ENCODE measurements at places on chromosomes 16 and 17.
A peak's percentile ranks its signal among the peaks of the same experiment; 100 is the strongest.

- no peak for DNase-seq
Measured at GRCh38 chr17:15493693-15494035, 26.2 kb upstream of the CDRT4 start.

DNA sequence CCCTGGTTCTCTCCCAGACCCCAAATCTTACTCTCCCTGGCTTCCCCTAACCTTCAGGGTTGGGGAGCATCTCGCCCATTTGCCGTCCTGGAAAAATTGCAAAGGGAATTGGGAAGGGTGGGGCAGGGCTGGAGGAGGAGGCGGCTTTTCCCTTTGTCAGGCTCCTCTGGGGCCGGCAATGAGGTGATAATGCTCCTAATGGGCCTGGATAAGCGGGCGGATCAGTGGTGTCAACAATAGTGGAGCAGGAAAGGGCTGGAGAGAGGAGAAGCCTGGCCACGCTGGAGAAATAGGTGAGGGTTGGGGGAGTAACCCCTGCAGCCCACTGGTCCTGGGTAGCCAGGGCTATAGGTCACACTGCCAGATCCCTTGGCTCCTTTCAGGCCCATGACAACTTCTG, 12.3 kb downstream of the SCN4A start:
- no peak for DNase-seq

DNA sequence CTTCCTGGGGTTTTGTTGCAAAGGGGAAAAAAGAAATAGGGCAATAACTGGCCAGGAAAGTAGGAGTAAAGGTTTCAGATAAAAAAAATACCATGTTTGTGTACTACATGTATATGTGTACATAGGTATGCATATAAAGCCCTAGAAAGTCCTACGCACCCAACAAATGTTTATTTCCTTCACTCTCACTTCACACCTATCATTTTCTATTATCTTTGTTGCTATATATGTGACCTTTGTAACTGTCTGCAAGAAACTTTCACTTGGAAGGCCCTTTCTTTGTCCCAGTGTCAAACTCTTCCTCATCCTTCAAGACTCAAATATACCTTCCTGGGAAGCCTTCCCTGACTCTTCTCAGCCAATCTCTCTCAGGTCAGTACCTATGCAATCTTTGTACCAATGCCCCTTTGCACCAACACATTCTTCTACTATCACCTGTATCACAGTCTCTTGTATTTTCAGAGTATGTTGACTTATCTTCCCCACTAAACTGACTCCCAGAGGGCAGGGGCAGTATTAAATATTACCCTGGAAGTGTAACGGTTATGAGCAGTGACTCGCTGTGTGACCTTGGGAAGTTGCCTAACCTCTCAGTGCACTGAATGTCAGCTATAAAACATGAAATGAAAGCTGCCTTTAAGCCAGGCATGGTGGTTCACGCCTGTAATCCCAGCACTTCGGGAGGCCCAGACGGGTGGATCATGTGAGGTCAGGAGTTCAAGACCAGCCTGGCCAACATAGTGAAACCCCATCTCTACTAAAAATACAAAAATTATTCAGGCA, 6.5 kb downstream of the XPO6 start:
- DNase-seq = no peak

- DNase-seq = no peak
Measured at GRCh38 chr16:89036776-89037175, 56.9 kb upstream of the ACSF3 start.

- no peak for DNase-seq
Measured at GRCh38 chr16:1305823-1306222, 3.6 kb upstream of the UBE2I start.

DNA sequence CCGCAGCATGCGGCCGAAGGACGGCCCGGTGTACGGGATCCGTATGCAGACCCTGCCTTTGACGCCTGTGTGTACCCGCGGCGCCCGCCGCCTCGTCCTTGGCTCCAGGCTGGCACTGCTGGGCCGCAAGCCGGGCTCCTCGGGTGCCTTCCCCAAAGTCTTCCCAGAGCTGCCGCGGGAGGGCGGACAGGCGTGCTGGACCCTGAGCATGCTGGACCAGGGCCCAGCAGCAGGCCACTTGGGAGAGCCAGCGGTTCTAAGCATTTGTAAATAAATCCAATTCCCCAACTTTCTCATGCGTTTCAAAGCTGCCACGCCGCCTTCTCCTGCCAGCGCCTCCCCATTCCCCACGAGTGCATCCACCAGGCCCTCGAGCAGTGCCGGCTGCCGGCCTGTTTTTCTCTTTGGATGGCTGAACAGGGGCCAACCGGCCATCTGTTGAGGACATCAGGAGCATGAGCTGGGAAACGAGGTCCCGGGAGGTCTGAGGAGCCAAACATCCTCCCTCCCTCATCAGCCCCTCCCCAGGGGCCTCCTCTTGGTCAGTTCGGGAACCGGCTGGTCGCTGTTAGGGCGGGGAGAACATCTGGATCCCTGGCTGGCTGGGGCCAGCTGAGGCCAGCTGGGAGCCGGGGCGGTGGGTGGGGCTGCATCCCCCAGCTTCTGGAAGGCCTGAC, 20.5 kb upstream of the PABPN1L start:
- DNase-seq = no peak

DNA sequence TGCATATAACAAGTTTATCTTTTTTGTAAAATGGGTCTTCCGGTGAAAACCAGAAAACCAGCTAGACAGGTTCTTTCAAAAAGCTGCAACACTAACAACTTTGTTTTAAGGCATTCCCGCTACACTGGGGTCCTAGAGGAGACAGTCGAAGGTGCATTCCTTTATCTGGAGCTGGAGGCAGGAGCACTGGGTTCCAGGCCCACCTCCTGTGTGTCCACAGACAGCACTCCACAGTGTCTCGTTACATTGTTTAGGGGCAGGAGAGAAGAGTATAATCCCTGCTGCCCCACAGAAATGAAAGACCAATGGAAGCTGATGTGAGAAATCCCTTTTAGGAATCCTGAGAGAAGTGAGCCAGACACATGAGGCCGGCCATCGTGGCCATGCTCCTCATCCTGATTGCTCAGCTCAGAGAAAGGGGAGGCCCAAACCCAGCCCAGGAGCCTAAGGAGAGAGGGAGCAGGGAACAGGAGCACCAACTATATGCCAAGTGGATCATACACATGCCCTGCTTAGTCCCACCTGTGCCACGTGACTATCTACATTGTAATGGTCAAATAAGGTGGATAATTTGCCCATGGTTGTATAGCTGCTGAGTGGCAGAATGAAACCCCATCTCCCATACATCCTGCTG, 59.5 kb downstream of the CCDC182 start:
- no peak for DNase-seq

DNA sequence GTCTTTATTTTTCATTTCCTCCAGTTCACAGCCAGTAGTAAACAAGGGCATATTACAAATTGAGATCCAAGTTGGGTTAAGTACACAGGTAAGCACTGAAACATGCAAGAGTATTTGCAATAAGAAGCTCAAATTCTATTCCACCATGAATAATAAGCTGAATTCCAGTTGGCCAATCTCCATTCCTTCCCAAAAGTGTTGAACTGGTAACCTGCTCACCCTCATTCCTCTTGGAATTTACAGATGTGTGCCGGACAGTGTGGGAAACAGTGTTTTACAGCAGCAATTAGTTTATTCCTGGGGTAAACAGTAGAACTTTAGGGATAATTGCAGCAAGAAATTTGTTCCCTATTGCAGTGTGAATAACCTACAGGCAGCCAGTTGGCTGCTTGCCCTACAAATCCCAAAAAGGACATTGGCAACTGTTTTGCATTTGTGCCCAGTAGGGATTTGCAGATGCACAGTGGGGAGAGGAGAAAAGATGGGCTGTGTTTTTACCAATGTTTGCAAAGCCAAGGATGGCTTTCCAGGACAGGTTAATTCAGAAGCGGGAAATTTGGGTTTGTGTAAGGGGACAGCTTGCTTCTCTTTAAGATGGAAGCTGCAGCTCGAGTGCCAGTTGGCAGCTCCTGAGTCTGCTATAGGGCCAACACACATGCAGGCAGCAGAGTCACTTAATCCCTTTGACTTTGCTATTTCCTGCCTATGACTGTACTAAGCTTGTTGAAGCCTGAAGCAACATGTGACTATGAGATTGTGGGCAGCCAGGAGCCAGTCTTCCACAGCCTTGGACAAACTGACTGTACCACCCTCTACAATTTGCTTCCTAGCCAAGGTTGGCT, 318.9 kb downstream of the MAP2K6 start:
- DNase-seq = no peak

DNA sequence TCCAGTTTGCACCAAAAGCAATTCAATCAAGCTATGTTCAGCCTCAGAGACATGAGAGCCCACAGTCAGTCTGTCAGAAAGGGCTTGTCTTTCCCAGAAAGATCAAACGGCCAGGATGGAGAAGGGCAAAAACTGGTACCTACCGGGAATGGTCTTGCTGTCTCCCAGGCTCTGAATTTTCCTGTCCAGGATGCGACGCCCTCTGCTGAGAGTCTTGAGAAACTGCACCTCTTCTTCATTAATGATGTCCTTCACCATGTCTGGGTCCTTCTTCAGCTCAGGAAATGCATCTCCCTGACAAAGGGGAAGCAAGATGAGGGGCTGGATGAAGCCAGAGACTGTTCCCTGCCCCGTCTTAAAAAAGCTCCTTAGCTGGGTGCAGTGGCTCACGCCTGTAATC, 15.8 kb upstream of the EXOSC6 start:
- DNase-seq = no peak

GRCh38 chr17:51487947-51488346, 227.6 kb downstream of the UTP18 start:
- DNase-seq = peak; percentile 3

DNA sequence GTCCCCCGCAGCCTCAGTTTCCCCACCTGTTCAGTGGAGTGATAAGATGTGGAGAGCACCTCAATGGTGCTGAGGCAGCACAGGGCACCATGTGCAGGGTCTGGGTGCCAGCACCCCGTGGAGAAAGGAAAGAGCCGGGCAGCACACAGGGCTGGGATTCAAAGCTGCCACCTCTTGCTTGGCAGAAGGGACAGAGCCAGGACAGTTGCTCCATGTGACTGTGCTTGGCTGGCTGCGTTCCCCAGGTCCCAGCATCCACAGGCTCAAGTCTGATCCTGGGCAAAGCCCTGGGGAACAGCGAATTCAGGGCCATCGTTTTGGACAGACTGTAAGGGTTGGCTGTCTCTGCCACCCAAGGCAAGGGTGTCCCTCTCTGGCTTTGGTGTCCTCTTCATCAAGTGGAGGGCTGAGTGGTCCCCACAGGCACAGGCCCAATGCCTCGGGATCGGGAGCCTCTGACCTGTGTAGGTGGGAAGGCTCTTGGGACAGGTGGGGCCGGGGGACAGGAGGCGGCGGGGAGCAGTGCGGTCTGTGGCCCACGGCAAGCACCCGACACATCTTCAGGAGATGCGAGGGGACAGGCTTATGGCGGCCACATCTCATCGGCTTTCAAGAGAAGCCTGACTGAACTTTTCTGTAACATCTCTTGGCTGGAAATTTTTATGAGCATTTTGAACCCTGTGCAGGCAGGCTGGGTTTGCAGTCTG, 8.5 kb downstream of the ZNF469 start:
- DNase-seq = no peak

DNA sequence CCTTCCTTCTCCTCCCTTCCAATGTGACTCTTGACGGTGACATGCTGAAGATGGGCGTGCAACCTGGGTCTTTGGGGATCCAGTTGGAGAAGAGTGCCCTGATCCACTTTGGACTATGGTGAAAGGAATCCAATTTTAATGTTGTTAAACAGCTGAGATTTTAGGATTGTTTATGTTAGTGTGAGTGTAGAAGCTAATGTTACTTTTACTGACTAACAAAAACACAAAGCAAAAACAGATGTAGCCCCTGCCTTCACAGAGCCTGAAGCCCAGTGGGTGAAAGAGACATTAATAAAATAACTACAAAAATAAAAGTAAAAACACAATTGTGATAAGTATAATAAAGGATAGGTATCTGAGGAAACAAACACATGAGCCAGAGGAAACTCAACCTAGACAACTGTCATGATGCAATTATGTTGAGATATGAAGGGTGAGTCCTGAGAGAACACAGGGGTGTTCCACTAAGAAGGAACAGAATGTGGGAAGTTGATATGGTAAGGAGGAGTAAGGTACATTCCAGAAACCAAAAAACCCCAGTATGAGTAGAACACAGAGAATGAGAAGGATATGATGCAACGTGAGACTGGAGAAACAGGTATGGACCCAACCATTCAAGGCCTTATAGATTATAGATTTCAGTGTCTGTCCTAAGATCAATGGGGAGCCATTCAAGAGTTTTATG, 115.1 kb upstream of the PMFBP1 start:
- no peak for DNase-seq

DNA sequence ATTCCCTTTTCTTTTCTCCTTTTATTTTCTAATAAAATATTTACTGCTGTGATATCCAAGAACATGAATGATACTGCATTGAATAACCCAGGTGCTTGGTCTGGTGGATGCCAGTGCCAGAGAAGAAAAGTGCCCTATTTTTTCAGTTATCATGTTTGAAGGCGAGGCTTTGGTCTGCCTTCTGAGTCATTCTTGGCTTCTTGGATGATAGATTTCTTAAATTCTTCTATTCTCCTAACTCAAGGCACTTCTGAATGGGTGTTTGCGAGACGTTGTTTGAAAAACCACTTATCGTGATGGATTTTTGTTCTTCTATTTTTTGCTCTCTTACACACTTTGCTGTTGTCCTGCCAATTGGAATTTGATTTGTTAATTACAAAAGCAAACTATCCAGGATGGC, 66.7 kb downstream of the FTO start:
- DNase-seq = no peak

DNA sequence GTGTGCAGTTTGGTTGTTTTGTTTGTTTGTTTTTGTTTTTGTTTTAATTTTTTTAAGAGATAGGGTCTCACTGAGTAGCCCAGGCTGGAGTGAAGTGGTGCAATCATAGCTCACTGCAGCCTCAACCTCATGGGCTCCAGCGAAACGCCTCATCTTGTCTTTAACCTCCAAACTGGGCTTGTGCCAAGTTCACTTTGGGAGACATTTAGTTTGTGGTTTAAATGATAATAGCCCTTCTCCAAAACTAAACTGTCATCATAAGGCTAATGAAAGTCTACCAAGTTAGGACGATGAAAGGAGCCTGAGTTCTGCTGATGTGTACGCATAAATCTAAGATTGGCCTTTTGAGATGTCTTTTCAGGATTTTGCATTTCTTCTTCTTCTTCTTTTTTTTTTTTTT, 6.5 kb upstream of the CARD14 start:
- no peak for DNase-seq

DNA sequence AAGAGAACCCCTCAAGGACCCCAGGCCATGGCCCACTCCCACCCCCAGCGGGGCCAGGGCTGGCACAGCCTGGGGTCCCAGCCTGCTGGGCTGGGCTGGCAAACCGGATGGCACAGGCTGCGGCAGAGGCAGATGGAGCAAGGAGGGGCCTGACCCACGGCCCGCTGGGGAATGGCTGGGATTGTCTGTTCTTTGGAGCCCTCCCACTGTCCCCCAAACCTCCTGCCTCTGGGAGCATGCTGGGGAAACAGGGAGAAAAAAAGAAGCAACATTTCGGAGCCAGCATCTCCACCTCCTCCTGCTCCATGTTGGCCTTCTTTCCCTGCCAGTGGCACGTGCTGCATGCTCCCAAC, 37.1 kb upstream of the LHX1 start:
- DNase-seq = no peak

- no peak for DNase-seq
Measured at GRCh38 chr17:33927732-33928133, 327.4 kb upstream of the CCL2 start.

GRCh38 chr16:19912455-19913339, 28.0 kb upstream of the GPRC5B start:
- DNase-seq = no peak
